ENCODE measurements at places on chromosomes 16 and 17.

DNA sequence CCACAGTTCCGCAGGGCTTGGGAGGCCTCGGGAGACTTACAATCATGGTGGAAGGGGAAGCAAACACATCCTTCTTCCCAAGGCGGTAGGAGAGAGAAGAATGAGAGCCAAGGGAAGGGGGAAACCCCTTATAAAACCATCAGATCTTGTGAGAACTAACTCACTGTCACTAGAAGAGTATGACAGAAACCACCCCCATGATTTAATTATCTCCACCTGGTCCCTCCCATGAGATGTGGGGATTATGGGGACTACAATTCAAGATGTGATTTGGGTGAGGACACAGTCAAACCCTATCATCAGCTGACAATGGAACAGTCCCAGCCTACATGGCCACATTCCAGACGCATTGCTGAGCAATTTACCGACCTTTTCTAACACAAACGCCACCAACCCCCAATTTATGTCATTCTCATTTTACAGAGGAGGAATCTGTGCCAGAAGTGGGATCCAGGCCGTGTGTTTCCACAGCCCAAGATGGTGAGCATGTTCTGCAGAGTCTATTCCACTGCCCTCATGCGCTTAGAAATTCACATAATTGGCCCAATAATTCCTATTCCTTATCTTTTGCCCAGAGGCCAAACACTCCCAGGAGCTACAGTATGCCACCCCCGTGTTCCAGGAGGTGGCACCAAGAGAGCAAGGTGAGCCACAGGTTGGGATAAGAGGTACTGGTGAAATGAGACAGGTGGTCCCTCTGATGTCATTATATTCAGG lies 17.3 kb downstream of the MILR1 start:
- no peak for DNase-seq

DNA sequence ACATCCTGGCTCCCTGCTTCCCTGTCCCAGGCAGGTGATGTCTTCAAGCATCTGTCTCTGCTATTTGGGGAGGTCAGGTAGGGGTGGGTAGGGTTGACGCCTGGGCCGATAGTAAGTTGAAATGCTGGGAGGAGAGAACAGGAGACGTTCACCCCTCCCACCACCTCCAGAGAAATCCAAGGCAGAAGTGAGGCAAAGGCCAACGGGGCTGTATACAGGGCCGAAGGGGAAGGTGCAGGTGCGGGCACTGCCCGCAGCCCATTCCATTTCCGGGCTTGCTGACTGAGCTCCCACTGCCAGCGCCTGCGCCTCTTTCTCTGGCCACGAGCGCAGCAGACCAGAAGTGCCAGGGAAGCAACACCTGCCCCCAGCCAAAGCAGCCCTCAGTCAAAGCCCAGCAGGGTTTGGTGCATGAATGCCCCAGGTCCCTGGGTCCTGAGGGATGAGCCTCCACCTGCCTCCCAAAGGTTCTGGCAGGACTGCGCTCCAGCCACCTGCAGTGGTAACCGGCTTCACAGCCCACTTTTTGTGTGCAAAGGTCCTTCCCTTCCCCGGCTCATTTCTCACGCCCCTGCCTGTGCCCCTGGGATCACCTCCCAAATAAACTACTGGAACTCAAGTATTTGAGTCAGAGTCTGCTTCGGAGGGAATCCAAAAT lies 127.6 kb upstream of the TNRC6C start:
- no peak for DNase-seq

GRCh38 chr17:81488276-81488860 lies 24.2 kb downstream of the ACTG1 start:
- no peak for DNase-seq

DNA sequence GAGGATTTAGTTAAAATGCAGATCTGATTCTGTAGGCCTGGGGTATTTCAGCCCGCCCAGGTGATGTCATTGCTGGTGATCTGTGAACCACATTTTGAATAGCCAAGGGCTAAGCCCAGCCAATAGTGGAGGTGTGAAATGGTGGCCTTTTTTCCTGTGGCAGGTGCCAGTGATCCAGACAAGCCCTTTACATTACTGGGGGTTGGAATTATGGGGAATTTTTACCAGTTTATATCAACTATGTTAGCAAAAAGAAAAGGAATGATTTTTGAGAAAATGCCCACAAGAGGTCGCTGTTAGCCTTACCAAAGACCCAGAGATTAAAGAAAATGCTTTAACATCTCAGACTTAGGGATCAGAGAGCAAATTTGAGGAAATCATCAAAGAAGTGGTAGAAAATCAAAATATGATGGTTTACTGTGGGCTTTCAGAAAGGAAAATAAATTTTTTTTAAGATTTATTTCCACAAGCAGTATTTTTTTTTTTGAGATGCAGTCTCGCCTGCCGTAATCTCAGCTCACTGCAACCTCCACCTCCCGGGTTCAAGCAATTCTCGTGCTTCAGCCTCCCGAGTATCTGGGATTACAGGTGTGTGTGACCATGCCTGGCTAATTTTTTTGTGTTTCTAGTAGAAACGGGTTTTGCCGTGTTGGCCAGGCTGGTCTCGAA lies 3.9 kb downstream of the VPS35L start:
- DNase-seq = no peak

DNA sequence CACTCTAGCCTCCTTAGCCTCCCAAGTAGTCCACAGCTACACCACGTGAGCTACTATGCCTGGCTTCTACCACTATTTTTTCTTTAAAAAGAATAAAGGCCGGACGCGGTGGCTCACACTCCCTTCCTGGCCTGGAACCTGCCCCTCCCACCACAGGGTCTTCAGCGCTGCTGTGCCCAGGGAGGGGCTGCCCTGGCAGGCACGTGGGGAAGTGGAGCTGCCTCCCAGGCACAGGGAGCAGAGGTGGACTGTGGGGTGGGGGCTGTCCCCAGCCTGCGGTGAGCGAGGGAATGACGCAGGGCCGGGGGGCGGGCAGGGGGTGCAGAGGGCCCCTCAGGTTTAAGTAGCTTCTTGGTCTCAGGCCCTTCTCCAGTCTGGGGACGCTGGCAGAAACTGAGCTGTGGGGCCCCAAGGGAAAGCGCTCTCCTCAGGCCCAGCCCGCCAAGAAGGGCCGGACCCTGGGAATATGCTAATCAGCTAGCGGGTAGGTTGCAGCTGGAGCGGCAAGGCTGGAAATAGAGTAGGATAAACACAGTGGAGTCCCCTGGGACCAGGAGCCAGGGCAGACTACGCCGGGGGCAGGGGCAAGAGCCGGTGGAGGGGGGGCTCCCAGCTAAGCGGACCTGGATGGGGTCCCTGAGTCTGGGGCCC lies 46.8 kb downstream of the TIMM22 start:
- no peak for DNase-seq
